ENCODE measurements at places on chromosomes 5 and 9.

- DNase-seq = no peak
These were observed 84.0 kb upstream of the LMNB1 start for GRCh38 chr5:126692971-126693370.

GRCh38 chr5:128532127-128532526 is 5.9 kb downstream of the FBN2 start:
- no peak for DNase-seq

DNA sequence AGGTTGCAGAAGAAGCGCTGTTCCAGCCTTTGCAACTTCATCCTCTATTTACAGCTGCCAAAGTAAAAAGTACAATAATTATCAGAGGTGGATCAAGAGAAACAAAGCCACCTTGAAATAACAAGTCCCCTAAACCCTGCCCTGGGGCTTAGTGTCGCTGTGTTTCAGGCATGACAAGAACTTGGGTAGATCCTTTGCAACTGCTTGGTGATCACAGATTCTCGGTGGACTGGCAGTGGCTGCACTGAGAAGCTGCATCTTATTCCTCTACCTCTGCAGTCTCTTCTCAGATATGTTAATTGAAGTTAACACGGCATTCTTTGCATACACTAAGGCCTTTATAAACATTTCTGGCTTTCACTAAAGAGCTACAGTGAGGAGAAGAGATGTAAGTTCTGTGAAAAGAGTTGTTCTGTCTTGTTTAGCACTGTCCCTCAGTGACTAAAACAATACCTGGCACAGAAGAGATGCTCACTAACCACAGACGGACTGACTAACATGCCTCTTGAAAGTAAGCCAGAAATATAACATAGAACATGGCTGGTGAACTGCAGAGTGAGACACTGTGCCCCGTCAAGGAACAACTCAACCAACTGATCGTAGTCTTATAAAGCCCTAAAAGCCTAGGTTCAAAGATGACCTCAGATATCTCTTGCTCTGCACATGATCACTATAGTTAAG is 144.2 kb downstream of the MLLT3 start:
- DNase-seq = no peak

GRCh38 chr5:151199581-151200185 is 24.2 kb downstream of the CCDC69 start:
- DNase-seq = no peak

DNA sequence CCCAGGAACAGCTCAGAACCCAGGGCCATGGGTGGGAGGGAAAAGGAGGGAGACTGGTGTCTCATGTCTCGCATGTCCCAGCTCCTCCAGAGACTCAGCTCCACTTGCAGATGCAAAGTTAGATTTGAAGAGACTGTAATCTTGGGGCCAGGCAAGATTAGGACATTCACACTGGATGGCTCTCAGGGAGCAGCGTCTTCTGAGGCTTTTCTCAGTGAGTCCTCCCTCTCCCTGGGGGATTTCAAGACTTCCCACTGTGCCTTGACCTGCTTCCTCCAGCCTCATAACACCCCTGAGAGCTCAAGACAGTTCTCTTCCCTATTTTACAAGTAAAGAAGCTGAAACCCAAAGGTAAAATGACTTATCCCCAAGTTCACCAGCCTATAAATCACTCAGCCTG is 10.5 kb upstream of the TCOF1 start:
- no peak for DNase-seq

DNA sequence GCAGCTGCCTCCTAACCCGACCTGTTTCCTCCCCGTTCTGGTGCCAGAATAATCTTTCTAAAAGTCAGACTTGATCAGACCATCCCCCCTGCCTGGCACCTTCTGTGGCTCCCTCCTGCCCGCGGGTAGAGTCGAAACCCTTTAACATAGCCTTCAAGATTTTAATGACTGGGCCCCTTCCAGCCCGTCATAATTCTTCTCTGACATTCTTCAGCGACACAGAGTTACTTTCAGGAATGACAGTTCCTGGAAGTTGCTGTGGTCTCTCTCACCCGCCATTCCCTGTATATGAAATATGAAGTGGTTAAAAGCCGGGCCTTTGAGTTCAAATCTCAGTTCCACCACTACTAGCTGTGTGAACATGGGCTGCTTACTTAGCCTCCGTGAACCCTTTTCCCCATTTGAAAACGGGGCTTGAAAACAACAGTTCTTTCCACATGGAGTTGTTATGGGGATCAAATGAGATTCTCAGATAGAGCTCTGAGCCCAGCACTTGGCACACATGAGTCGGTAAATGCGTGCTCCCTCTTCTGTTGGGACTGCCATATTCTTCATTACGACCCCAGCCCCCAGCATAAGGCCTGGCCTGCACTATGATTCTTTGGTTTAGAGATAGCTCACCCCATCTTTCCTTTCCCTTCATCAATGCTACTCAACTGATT is 737 bp downstream of the NANS start:
- DNase-seq = peak; percentile 7

- DNase-seq = no peak
These were observed 91.4 kb upstream of the RAI14 start for GRCh38 chr5:34564710-34565235.

DNA sequence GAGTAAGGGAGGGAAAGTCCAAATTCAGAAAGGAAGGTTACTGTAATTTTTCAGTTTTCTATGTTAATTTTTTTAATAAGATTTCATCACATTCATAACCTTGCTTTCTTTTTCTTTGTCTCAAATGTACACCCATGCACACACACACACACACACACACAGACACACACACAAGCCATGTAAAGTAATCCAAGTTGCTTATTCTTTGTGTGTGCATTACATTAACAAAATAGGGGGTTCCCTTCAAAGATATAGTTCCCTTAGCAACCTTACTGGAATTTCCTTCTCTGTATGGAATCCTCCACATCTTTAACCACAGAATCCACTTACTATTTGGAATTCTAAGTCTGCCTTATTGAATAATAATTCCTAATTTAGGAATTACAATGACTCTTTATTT is 32.7 kb downstream of the ZNF366 start:
- DNase-seq = no peak

GRCh38 chr5:174951151-174951780 is 226.9 kb downstream of the MSX2 start:
- peak; percentile 35 for DNase-seq

- no peak for DNase-seq
These were observed 53.2 kb upstream of the SLC25A51 start for GRCh38 chr9:37956904-37957663.

DNA sequence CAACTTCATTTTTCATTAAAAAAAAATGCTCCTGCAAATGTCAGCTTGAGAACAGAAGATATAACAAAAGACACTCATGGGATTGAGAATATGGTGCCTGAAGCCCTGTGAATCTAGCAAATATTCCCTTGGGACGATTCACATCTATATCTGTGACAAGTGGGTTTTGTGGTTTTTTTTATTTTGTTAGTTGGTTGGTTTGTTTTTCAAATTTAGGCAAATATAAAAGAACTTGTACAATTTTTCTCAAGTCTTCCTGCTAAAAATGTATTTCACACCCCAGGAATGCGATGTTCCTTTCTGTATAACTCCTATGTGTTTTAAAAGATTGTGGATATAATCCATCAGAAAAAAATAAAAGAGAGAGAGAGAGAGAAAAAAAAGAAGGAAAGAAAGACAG is 1061.8 kb upstream of the ARRDC3 start:
- no peak for DNase-seq

DNA sequence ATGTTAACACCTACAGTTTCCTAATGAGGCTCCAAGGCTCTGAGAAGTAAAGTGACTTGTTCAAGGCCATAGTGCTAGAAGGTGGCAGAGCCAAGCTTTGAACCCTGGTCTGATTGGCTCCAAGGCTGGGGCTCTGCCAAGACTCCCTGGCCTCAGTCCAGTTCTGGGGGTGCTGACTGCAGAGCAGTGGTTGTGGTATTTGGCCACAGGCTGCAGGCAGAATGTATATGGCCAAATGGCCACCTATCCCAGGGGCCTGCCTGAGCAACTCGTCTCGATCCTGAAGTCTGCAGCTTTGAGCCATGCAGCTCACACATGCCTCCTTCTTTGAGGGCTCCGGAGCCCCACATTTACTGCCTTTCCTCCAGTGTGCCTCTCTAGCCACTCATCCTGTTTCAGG is 9.7 kb upstream of the NEK6 start:
- no peak for DNase-seq

GRCh38 chr9:71746023-71746757 is 22.1 kb downstream of the CEMIP2 start:
- DNase-seq = no peak

GRCh38 chr5:76763136-76763535 is 47.2 kb downstream of the F2R start:
- DNase-seq = peak; percentile 79

DNA sequence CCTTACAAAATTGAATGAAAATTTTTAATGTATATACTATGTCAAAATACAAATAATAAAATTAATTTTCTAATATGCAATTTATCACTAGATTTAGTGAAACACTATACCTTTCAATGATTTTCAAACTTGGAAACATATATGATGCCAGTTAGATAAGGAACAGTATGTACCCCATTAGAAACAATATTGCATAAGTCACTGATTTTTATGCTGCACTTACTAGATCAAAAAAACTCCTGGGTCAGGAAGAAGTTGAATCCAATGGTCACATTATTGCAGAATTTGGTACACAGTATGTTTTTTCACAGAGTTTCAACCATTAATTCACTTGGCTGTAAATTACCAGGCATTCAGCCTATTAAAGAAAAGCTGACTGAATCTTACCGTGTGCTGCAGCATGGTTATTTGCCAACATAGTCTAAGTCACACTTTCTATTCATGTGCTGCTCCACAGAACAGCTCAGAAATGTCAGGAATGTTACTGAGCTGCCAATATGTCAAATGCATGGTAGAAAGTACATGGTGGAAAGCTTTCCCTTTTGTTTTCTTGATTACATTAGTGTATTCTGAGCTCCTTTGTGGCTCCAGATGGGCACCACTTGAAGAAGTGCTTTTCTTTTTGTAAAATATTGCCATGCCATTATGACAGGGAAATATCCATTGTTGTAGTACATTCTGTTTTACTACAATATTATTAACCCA is 9.9 kb upstream of the PRR16 start:
- no peak for DNase-seq

GRCh38 chr5:10111571-10111970 is 138.1 kb downstream of the ATPSCKMT start:
- no peak for DNase-seq
